ENCODE measurements at places on chromosomes 11 and 22. TPM values are rescaled to one million over a fixed set of nuclear protein-coding genes. Genes with fewer than 3 reads are reported as not detected.

Gene SCN2B
- total RNA-seq: not detected

Gene KLHL35
- total RNA-seq: 1.3 TPM

Gene SART1
- total RNA-seq: 79.6 TPM

Gene SEPTIN3
- total RNA-seq: 1.6 TPM

DNA sequence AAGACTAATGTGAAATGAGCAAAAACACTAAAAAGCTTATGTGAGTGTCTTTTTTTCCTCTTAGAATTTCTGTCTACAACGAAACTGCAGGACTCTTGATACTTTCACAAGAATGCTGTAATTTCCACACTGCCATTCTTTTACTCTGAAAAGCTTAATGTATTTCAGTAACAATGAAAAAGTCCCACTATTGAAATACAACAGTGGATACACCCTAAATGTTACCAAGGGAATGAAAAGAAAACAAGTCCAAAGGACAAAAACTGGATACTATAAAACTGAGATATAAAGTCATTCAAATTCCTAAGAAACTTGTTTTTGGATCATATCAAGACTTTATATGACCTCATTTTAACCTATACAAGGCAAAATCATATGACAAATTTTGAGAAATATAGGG, 77.4 kb downstream of the SOX6 start:
- H3K4me3 ChIP-seq: no peak overlapping the region
- no peak overlapping the region for H3K27ac ChIP-seq
- H3K27me3 ChIP-seq: peaks cover 2% of the 10 kb centered on the region
- no peak for DNase-seq
- peaks cover 1% of the 10 kb centered on the region for H3K4me1 ChIP-seq

DNA sequence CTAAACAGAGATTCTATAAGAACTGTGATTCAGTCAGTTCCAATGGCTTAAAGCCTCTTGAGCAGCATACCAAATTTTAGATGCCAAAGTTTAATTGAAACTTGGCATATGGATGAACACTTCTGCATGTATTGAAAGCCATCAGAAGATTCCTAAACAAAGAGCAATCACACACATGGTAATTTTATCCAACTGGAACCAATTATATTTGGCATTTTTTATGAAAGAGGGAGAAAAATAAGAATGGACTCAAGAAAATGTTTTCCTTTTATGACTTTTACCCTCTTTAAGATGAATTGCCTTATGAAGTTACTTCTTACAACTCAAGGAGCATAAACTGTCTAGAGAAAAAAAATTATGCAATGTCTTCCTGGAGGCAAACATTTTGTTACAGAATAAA, 7.4 kb downstream of the TRPC6 start:
- H3K27me3 ChIP-seq: no peaks in the 10 kb centered on the region
- no peaks in the 10 kb centered on the region for H3K36me3 ChIP-seq
- DNase-seq: no peak
- H3K4me3 ChIP-seq: no peak overlapping the region

GRCh38 chr11:101914341-101914737, 471 bp upstream of the CEP126 start:
- no peak overlapping the region for H3K27ac ChIP-seq
- peaks cover 25% of the 10 kb centered on the region for H3K4me1 ChIP-seq
- H3K4me3 ChIP-seq: peak overlapping the region; percentile 87
- no peaks in the 10 kb centered on the region for H3K36me3 ChIP-seq
- DNase-seq: no peak

- H3K36me3 ChIP-seq: no peaks in the 10 kb centered on the region
- H3K27me3 ChIP-seq: peaks cover 30% of the 10 kb centered on the region
- H3K4me3 ChIP-seq: no peak overlapping the region
- no peak overlapping the region for H3K27ac ChIP-seq
- H3K4me1 ChIP-seq: peaks cover 17% of the 10 kb centered on the region
- DNase-seq: no peak
Observed at GRCh38 chr11:69559181-69559580, 77.7 kb downstream of the LINC01488 start.

DNA sequence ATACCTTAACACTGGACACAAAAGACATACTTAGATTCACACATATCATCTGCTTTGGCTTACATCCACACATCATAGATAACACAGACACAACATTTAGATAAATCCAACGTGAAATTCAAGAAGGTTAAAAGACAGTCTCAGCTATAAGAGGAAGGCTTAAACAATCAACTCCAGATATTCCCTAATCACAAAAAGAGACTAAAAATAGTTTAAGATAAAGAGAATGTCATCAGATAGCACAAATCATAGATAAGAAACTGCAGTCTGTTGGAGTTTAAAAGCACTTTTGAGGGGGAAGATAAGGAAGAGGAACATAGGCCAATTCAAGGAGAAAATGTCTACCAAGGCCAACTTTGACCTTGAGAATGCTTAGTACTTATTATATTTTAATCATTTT, 504.8 kb downstream of the JRKL start:
- no peak overlapping the region for H3K4me3 ChIP-seq
- no peak overlapping the region for H3K27ac ChIP-seq
- DNase-seq: no peak
- H3K27me3 ChIP-seq: no peaks in the 10 kb centered on the region
- no peaks in the 10 kb centered on the region for H3K36me3 ChIP-seq

GRCh38 chr22:24087071-24087795, 76.1 kb downstream of the CABIN1 start:
- no peak for DNase-seq
- H3K4me1 ChIP-seq: peaks cover 5% of the 10 kb centered on the region
- H3K36me3 ChIP-seq: peaks cover 62% of the 10 kb centered on the region
- no peaks in the 10 kb centered on the region for H3K27me3 ChIP-seq
- H3K27ac ChIP-seq: no peak overlapping the region
- no peak overlapping the region for H3K4me3 ChIP-seq

- no peak overlapping the region for H3K4me3 ChIP-seq
- peaks cover 9% of the 10 kb centered on the region for H3K36me3 ChIP-seq
- DNase-seq: no peak
- peaks cover 15% of the 10 kb centered on the region for H3K4me1 ChIP-seq
Observed at GRCh38 chr11:20448834-20449233, 61.3 kb downstream of the PRMT3 start.

GRCh38 chr22:27723158-27723557, 78.4 kb downstream of the MN1 start:
- H3K36me3 ChIP-seq: no peaks in the 10 kb centered on the region
- DNase-seq: no peak
- H3K27me3 ChIP-seq: peaks cover 4% of the 10 kb centered on the region
- H3K4me1 ChIP-seq: no peaks in the 10 kb centered on the region
- H3K4me3 ChIP-seq: no peak overlapping the region
- no peak overlapping the region for H3K27ac ChIP-seq

- no peak overlapping the region for H3K27ac ChIP-seq
- no peak for DNase-seq
- H3K4me1 ChIP-seq: peaks cover 66% of the 10 kb centered on the region
- H3K4me3 ChIP-seq: no peak overlapping the region
- H3K36me3 ChIP-seq: peaks cover 7% of the 10 kb centered on the region
Observed at GRCh38 chr22:19114984-19115552, 7.1 kb downstream of the DGCR2 start.

DNA sequence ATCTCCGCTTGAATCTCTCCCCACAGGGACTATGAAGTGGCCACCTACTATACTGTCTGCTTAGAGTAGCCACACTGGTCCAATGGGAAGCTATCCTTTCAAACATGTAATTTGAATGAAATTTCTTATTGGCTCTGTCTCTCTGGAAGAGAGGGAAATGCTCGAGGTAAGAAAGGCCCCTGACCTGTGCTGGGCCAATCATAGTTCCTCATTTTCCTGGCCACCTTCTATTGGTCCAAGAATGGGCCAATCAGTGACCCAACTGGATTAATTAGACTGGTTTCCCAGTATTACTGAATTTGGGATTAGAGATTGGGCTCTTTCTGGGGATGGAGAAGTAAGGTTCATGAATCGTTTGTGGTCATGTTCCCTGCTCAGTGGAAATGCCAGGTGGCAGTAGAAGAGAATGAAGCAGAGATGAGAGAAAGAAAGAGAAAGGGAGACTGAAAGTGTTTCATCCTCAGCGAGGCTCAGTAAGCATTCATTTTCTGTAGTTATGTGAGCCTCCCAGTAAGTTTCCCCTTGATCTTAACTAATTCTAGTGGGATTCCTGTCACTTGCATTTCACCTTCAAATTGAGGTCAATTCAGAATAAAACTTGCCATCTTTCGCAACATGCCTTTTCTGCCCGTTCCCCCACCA, 8.4 kb upstream of the MMP20 start:
- H3K4me1 ChIP-seq: no peaks in the 10 kb centered on the region
- H3K27me3 ChIP-seq: peaks cover 9% of the 10 kb centered on the region
- H3K27ac ChIP-seq: no peak overlapping the region
- no peaks in the 10 kb centered on the region for H3K36me3 ChIP-seq

DNA sequence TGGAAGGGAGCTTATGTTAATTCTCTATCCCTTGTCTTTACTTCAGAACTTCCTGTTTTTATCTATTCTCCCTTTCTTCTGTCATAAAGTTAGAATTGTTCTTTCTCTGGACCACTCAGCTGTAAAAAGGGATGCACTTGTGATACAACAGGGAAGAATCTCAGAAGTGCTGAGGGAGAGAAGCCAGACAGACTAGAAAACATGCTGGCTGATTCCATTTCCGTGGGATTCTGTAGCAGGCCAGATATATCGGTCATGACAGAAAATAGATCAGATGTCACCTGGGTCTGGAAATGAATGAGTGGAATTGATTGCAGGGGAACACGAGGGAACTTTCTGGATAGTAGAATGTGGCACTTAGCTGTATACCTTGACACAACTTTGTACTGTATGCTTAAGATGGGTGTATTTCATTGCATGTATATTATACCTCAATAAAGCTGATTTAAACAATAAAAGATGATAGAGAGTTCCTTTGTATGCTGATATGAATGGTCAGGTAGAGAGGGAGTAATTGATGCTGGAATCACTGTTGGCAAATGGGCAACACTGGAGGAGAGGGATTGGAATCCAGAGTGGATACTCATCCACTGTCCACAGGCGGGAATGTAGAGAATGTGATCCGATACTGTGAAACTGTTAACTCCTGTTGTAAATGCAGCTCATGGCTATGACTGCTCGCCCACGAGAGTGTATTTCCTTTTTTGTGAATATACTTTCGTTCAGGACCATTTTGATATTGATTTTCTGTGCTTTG, 59.6 kb downstream of the ATXN10 start:
- peaks cover 13% of the 10 kb centered on the region for H3K4me1 ChIP-seq
- no peak for DNase-seq
- no peaks in the 10 kb centered on the region for H3K27me3 ChIP-seq
- H3K27ac ChIP-seq: no peak overlapping the region
- peaks cover 20% of the 10 kb centered on the region for H3K36me3 ChIP-seq
- no peak overlapping the region for H3K4me3 ChIP-seq

- H3K27ac ChIP-seq: no peak overlapping the region
- peaks cover 30% of the 10 kb centered on the region for H3K4me1 ChIP-seq
- no peak overlapping the region for H3K4me3 ChIP-seq
- H3K36me3 ChIP-seq: peaks cover 7% of the 10 kb centered on the region
Observed at GRCh38 chr11:121431820-121432526, 20.1 kb upstream of the SORL1 start.

DNA sequence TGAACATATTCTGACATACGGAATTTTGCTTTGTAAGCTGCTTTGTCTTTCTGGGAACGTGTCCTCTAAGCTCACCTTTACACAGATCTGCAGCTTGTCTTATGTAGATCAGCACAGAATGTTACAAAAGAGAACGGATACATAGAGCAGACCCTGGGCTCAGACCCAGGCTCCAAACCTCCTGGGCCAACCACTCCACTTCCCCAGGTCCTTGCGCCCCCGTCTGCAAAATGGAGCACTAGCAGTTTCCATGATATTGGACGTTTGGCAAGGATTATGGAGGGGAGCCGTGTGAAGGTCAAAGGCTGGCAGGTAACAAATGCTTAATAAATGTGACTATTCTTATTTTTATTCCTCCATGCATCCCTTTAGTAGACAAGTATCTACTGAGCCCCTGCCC, 358.4 kb downstream of the CTTN start:
- no peaks in the 10 kb centered on the region for H3K27me3 ChIP-seq
- no peaks in the 10 kb centered on the region for H3K36me3 ChIP-seq
- H3K4me1 ChIP-seq: no peaks in the 10 kb centered on the region
- H3K4me3 ChIP-seq: no peak overlapping the region
- DNase-seq: no peak

GRCh38 chr22:46007003-46007847, 30.3 kb upstream of the WNT7B start:
- no peak overlapping the region for H3K4me3 ChIP-seq
- H3K4me1 ChIP-seq: peaks cover 11% of the 10 kb centered on the region
- H3K27ac ChIP-seq: no peak overlapping the region

- no peak for DNase-seq
- H3K4me1 ChIP-seq: no peaks in the 10 kb centered on the region
- no peak overlapping the region for H3K27ac ChIP-seq
- no peak overlapping the region for H3K4me3 ChIP-seq
- H3K27me3 ChIP-seq: no peaks in the 10 kb centered on the region
Observed at GRCh38 chr11:9876331-9876730, 212.5 kb downstream of the SWAP70 start.

DNA sequence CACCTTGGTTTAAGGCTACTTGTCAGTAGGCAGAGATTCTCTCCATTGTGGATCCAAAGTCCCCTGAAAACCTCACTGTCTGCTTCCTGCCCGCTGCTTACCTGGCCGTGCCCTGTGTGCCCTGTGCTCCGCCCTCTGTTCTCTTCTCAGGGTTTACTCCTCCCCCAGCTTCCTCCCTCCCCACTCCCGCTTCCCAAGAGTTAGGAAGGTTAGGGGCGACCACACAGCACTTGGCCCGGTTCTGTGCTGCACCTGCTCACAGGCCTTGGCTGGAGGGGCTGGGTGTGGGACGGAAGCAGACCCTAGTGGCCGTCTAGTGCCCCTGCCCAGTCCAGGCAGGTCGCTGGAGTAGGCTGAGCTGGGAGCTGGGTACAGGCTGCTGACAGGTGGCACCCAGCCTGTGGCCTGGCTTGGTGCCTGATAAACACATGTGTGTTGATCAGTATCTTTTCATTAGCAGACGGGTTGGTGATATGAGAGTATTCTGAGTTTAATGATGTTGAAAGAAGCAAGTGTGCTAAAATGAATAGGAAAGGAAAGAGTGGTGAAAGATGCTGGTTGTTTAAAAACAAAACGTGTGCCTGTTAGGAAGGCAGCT, 40.5 kb downstream of the GRAMD4 start:
- no peak overlapping the region for H3K4me3 ChIP-seq
- DNase-seq: no peak
- H3K27ac ChIP-seq: no peak overlapping the region
- H3K4me1 ChIP-seq: peaks cover 15% of the 10 kb centered on the region

- peaks cover 28% of the 10 kb centered on the region for H3K36me3 ChIP-seq
- no peaks in the 10 kb centered on the region for H3K4me1 ChIP-seq
- DNase-seq: no peak
- H3K27ac ChIP-seq: no peak overlapping the region
- no peaks in the 10 kb centered on the region for H3K27me3 ChIP-seq
Observed at GRCh38 chr11:74602637-74603556, 10.5 kb downstream of the POLD3 start.

DNA sequence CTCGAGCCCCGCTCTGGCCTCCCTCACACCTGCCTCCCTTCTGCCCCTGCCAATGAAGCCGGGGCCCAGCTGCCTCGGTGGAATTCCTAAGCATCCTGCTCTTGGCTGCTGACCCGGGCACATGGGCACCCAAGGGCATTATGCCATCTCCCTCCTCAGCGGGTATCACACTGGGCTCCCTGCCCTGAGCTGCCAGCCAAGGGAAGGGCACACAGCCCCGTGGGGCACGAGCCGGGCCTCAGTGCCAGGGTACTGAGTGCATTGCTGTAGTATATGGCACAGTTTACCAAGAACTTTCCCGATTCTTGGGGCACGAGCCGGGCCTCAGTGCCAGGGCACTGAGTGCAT, 43.8 kb upstream of the JAM3 start:
- H3K27ac ChIP-seq: no peak overlapping the region
- DNase-seq: no peak
- peaks cover 26% of the 10 kb centered on the region for H3K4me1 ChIP-seq

Measured in activated CD4-positive, alpha-beta T cell treated with anti-CD3 and anti-CD28 coated beads, Interleukin-2, amount 10 ng/mL, durations not matched to agents 7 days and 5 days (primary cell).